ENCODE measurements at places on chromosomes 1 and 21.

- DNase-seq = no peak
Observed at GRCh38 chr21:17295997-17296396, 216.8 kb upstream of the CXADR start.

GRCh38 chr1:158246650-158247049 lies 7.6 kb upstream of the CD1A start:
- DNase-seq = no peak

DNA sequence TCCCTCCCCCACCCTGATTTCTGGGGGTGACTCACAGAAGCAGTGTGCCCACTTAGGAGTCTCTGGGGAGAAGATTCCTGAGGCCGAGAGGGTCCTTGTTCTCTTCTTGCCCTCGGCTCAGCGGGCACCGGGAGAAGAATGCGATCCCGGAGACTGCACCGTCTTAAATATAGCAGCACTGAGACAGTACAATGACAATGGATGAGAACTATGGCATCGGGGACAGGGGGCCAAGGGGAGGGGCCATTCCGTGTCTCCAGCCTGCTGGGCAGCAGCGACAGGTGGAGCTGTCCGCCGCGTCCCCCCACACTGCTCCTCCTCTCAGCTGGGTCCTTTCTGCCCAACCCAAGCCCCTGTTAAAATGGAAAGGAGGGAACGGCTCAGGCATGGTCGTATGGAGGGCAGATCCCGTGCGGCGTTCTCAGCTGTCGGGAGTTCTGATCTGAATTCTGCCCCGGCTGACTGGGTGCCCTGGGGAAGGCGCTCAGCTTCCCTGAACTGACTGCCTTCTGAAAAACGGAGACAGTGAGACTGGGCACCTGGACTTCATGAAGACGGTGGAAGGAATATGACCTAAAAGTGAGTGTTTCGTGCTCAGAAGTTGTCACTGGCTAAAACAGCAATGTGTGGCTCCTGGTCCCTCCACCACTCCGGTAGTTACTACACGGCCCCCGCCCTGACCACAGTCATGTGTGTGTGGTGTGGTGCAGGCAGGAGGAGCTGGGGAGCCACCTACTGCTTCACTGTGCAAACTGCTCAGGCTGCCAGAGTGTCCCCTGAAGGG lies at the start of gene MYOM3:
Gene MYOM3, minus strand, starts transcription at position 140 of the 784 bp plus-strand sequence. CDS start 3,499 bp downstream, outside the sequence.
- DNase-seq = peak; percentile 65

- peak; percentile 68 for DNase-seq
Observed at GRCh38 chr21:29372063-29372802, 73.5 kb downstream of the BACH1 start.

Measured in stimulated activated effector memory CD8-positive, alpha-beta T cell treated with anti-CD3 and anti-CD28 coated beads, Interleukin-12 subunit alpha, Interleukin-12 subunit beta, amount 100 ng/mL, for 72 hours (primary cell).